ENCODE measurements at places on chromosomes 1 and 21. TPM values are rescaled to one million over a fixed set of nuclear protein-coding genes. Genes with fewer than 3 reads are reported as not detected.

Gene OPRD1
- 0.43 TPM for polyA plus RNA-seq

Gene MSH4
- 1.1 TPM for polyA plus RNA-seq

Gene SIPA1L2
- 26.6 TPM for polyA plus RNA-seq

Gene VASH2
- 22.9 TPM for polyA plus RNA-seq

Gene TFF3
- 4.5 TPM for polyA plus RNA-seq

Gene HCRTR1
- polyA plus RNA-seq = 0.11 TPM

Gene DMRTA2
- polyA plus RNA-seq = not detected

Gene HLX
- 9.9 TPM for polyA plus RNA-seq

Gene RGS18
- 2.3 TPM for polyA plus RNA-seq

Gene PLA2G2A
- polyA plus RNA-seq = 0.13 TPM

Gene KIAA1614
- 8.3 TPM for polyA plus RNA-seq

Gene CENPL
- 11.0 TPM for polyA plus RNA-seq

Gene RSPH1
- 11.4 TPM for polyA plus RNA-seq

Gene CRNN
- polyA plus RNA-seq = not detected

Gene GPATCH4
- 36.1 TPM for polyA plus RNA-seq

All from left renal cortex interstitium (tissue), 4 donors.